ENCODE measurements at places on chromosomes 11 and 22.

GRCh38 chr11:7020183-7020917, at the start of the genes NLRP14 and ZNF214:
Gene NLRP14 (plus strand): TSS chr11:7020479. CDS start chr11:7038587, 18,108 bp downstream.
Gene ZNF214 (minus strand): TSS chr11:7020346. CDS start chr11:7002835, 17,511 bp downstream.
- DNase-seq: peak; percentile 81

- DNase-seq: no peak
Measured at GRCh38 chr11:59076876-59077571, 9.1 kb upstream of the GLYATL1B start.

DNA sequence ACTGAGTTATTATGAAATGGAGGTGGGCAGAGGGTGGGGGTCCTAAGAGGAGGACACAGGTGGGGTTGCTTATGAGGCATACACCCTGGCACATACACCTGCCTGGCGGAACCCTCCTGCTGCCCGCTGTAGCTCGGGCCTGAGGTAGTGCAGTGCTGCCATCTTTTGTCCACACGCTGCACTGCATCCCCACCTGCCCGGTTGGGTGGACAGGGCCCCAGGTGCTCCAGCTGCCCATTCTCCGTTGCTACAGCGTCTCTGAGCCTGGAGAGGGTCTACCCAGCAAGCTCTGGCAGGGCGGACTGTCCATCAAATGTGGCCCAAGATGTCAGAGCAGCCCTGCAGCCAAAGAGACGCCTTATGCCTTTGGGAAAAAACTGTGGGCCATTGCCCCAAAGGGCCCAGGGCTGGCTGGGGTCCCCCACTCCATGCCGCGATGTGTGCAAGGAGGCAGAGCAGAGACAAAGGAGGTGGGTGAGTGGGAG, 131.2 kb downstream of the BUD13 start:
- DNase-seq: no peak

- peak; percentile 1 for DNase-seq
Measured at GRCh38 chr11:5004424-5005274, 10.0 kb downstream of the OR51L1 start.

GRCh38 chr22:45230026-45230721, 10.5 kb downstream of the KIAA0930 start:
- DNase-seq: no peak

- DNase-seq: no peak
Measured at GRCh38 chr11:75225794-75226193, 14.8 kb upstream of the TPBGL start.

All from hippocampal formation (tissue), 2 donors.